ENCODE measurements at places on chromosomes 6 and 20.
A peak's percentile ranks its signal among the peaks of the same experiment; 100 is the strongest.

DNA sequence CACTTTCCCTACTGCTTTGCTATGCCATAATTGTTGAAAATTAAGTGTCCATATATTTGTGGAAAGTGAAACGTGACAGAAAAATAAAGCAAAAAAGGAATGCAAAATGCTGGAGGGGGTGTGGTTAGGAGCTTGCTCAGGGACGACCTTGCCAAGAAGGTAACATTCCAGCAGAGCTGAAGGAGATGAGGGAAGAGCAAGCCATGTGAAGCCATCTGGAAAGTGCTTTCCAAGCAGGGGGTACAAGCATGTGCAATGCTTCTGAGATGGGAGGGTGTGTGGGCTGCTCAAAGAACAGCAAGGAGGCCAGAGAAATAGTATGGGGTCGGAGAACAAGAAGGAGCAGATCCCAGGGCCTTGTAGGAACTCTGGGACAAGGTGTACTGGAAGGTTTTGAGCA, 161.7 kb downstream of the ISM1 start:
- DNase-seq = no peak

DNA sequence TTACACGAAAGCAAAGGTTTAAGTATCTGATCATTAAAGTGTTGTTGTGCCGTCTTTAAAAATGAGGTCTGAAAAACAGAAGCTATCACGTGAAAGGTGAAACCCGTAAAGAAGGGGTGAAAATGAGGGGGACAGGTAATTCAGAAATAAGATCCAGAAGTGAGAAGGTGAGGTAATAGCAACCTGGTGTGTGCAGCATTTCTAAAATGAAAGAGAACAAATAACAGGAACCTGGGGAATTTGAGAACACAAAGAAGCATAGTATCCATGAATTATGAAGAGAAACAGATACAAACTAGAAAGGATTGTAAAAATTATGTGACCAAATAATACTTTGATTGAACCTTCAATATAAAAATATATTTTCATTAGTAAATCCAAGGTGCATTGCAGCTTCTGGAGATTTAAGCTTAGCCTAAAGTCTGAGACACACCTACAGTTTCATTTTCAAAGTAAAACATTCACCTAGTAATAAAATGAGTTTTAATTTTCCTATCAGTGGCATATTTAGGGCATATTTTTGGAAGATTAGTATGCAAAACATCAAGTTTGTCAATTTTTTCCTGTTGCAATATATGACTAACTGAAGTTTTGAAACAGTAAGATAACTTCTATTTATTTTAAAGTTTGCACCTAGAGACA, 1.4 kb downstream of the HEY2 start:
- DNase-seq = no peak

GRCh38 chr20:2227861-2228260, 67.9 kb upstream of the TGM3 start:
- DNase-seq = no peak

DNA sequence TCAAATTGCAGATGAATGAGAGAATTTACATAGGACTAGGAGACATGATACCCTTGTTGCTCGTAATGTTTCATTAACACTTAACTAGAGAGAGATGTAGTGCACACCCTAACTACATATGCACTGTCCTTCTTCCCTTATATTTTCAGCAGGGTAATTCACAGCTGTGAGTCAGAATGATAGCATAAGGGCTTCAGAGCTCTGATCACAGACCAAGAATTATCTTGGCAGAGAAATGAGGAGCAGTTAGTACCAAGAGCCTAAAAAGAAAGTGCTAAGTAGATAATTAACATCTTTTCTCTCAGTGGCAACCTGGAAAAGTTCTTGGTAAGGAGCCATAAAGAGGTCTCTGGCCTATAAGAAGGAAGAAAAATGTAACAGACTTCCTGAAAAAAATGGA, 35.8 kb downstream of the GRIK2 start:
- no peak for DNase-seq

DNA sequence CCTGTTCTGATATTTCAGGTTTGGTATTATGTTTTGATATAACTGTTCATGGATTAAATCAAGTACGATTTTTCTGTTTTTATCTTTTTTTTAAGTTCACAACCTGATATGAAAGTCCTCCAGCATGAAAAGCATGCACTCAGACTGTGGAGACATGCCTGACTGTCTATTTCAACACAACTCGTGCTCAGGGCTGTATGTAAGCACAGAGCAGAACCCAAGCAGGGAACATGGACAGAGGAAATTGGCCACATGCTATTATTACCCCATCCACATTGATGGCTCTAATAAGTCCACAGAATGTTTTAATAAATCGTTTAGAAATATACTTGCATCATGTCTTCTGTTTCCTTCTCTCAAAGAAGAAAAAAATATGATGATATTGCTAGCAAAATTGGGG, 730.4 kb downstream of the C6orf118 start:
- DNase-seq = no peak

- no peak for DNase-seq
Measured at GRCh38 chr6:35140639-35141006, 516 bp downstream of the TCP11 start.

GRCh38 chr6:80438772-80439171, 332.3 kb downstream of the BCKDHB start:
- DNase-seq = no peak

DNA sequence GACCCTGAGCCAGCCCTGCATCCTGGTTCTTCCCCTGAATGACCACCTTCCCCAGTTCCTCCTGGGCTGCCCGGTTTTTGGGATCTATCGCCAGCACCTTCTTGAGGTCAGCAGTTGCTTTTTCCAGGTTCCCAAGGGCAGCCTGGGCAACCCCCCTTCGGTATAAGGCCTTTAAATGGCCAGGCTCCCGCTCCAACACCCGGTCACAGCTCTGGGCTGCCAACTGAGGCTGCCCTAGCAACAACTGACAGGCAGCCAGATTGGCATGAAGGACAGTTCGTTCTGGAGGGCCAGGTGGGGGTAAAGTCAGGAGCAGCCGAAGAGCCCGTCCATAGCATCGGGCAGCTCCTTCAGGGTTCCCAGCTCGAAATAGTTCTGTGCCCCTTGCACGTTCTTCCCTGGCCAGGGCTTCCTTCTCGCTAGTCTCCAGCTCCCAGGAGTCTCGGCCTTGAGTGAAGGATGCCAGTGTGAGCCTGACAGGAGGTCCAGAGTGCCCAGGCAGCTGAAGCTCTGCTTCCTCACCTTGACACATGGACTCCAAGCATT, 778 bp upstream of the ATF6B start:
- no peak for DNase-seq

- DNase-seq = peak; percentile 8
Measured at GRCh38 chr20:542777-543368, 717 bp downstream of the CSNK2A1 start.

GRCh38 chr6:43926634-43927531, 156.9 kb downstream of the VEGFA start:
- no peak for DNase-seq

DNA sequence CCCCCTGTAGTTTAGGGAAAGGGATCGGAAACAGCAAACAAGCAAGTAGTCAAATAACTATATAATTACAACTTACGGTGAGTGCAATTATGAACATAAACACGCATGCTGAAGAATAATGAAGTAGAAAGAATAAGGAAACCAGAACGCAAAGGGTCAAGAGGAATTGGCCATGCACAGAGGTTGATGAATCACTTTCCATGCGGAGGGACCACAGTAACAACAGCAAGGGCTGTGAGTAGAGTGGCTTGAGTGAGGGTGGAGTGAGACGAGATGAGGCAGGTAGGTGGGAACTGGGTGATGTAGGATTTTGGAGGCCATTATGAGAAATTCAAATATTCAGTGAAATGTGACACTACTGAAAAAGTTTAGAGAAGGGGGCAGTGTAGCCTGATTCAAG, 112.2 kb upstream of the LAMP5 start:
- DNase-seq = no peak

- DNase-seq = no peak
Measured at GRCh38 chr6:73516514-73517489, 4.0 kb downstream of the EEF1A1 start.

GRCh38 chr20:40562031-40562430, 127.0 kb downstream of the MAFB start:
- peak; percentile 13 for DNase-seq

GRCh38 chr20:40279390-40279789, 409.6 kb downstream of the MAFB start:
- no peak for DNase-seq

GRCh38 chr6:43983632-43984031, 143.6 kb downstream of the MRPL14 start:
- DNase-seq = no peak

DNA sequence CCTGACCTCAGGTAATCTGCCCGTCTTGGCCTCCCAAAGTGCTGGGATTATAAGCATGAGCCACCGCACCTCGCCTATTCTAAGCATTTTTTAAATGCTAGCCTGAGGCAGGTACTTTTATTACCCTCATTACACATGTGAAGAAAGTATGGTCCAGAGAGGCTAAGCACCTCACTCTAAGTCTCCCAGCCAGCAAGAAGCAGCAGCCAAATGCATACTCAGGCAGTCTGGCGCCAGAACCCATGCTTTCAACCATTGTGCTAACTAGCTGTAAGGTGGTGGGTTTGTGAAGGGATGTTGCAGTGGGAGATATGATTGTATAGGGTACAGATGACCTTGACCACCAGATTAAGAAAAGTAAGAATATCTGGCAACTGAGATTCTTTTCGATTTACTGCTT, 26.1 kb upstream of the RIPOR2 start:
- DNase-seq = no peak

DNA sequence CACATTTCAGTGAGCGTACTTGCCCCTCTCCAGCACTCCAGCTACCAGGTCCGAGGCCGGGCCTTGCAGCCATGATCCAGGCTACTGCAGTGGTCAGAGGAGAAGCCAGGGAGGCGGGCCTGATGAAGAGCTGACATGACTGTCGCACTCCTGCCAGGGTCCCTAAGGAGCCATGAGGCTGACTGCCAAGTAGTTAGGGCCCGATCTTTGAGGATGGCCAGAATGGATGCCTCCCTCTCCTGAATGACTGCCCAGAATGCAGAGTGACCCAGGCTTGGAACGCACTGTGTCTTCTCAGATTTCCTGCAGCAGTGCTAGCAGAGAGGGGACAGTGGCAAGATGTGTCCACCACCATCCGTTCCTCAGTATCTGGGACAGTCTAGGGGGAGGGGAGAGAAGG, 24.7 kb upstream of the LRFN2 start:
- no peak for DNase-seq

DNA sequence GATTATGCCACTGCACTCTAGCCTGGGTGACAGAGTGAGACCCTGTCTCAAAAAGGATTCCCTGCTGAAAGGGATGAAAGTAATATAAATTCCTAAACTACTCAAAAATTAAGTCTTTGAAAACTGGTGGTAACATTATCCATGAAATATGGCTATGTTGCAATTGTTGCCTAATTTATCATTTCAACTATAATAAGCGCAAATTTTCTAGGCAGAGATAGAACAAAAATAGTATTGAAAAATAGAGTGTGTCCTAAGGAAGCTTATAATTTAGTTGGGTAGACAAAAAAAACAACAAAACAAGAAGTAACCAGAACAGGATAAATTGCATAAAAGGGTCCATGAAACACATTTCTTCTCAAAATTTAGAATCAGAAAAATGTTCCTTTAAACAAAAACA, 68.0 kb downstream of the FKBP5 start:
- DNase-seq = no peak

DNA sequence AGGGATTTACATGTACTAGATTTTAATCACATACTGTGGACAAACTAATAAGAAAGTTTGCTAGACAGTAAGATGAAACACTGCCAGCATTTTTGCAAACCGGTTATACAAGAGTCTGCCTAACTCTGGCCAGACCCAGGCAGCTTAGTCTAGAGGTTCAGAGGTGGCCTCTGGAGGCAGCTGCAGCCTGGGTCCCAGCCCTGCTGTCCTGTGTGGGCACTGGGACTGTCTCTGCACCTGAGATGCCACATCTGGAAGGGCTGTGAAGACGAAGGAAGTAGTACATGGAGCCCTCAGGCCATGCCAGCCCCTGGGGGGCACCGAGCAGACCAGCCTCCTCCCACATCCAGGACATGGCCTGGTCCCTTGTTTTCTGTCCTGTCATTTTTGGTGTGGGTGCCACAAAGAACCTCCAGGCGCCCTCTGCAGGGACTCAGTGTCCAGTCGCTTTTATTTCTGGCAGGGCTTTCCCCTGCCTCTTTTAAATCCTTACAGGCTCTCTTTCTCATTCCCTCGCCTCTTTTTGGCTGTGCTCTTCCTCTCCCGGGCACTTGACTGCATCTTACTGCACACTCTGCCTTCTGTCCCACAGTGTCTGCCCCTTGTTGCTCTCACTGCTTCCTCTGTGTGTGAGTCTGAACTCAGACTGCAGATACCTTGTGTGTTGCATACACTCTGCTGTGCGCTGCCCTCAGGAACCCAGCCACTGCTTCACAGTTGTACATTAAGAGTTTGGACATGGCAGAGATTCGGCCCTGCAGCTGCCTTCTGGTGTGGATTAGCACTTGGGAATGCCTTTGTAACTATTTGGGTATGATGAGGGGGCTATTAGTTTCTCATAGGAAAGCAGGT, 216.7 kb downstream of the ZDHHC14 start:
- DNase-seq = peak; percentile 44

DNA sequence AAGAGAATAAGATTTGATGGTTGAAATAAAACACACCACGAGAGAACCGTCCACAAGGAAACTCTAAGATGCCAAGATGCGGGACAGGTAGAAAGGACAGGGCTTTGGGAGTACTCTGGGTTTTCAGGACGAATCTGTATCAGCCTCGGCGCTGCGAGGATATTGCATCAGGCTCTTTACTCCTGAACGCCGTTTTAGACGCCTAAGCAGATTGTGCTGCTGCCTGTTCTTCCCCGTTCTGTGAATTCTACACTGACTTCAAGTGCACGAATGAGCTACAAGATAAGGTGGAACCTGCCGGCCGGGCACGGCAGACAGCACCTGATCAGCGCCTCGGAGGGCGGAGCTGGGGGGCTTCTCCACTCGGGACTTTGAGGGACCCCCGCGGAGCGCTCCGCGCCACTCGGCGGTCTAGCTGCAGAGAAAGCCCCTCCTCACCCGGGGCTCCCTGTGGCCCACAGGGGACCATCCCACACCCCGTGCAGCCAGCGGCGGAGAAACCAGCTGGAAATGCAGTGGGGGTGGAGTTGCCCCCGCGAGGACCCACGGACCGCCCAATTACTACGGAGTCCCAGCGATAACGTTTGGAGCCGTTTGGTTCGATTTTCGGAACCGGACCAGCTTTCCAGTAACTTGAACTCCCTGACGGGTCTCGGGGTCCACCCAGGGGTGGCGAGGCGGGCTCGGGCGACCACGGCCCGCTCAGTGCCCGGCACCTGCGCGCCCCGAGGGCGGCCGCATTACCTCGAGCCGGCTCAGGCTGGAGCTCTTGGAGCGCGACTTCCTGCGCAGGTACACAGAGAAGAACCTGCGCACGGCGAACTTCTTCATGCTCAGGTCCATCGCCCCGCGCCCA, 646 bp downstream of the RPS6KA2 start:
- peak; percentile 8 for DNase-seq

GRCh38 chr6:167987396-167988153, 9.9 kb upstream of the KIF25 start:
- no peak for DNase-seq

- no peak for DNase-seq
Measured at GRCh38 chr6:84172574-84172973, 54.9 kb downstream of the CEP162 start.

- no peak for DNase-seq
Measured at GRCh38 chr6:139779988-139780774, 405.7 kb upstream of the CITED2 start.

GRCh38 chr6:127980996-127981395, 80.1 kb upstream of the THEMIS start:
- no peak for DNase-seq

All from CD4-positive, alpha-beta T cell treated with Interleukin-21 for 1 hour (primary cell).